ENCODE measurements at places on chromosomes 2 and 18.

DNA sequence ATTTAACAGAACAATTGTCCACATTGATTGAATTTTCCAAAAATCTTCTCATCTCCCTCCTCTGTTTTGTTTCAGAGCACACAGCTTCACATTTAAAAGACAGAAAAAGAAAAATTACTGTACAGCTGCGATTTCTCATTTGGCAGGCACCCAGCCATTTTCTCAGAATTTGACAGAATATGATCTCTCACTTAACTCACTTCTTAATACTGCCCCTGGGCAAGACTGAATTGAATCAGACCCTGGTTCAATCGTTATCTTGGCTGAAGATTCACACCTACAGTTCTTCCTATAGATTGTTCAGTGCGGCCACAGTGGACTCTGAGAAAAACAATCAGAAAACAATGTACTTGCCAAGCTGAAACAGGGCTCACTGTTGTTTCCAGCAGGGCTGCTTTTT, 90.2 kb upstream of the LHCGR start:
- no peak for DNase-seq

GRCh38 chr2:228627510-228627909, 446.0 kb upstream of the SPHKAP start:
- DNase-seq = no peak

- no peak for DNase-seq
These were observed 380.4 kb downstream of the TNS1 start for GRCh38 chr2:217622205-217623060.

GRCh38 chr18:26286008-26286407, 59.8 kb downstream of the TAF4B start:
- no peak for DNase-seq

DNA sequence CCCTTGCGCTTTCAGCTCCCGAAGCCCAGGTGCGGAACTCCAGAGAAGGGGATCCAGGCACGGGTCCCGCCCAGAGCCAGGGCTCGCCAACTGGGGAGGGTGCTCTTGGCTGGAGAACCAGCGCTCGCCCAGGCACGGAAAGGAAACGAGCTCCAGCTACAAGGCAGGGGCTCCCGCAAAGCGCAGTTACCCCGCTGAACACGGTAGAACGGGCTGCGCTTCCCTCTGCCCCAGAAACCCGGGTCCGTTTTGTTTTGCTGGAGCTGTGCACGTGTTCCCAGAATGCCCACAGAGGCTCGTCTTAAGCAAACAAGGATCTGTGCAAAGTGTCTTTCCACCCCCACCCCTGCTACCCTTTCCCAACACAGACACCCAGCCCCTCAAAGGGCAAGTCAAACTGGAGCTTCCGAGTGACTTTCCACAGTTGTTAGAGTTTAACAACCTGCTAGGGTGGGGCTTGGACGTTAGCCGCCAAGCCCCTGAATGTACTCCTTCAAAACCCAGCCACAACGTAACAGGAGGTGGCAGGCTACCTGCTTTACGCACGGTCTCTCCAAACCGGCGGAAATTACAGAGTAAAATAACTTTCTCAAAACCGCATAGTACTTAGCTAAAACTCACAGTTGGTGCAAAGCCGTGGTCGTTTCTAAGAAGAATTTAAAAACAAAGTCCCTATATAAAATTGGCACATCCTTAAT, 775 bp downstream of the RNF125 start:
- DNase-seq = peak; percentile 22

- no peak for DNase-seq
These were observed 77.9 kb downstream of the CABLES1 start for GRCh38 chr18:23213200-23213599.

Measured in NAMALWA (cell line).